ENCODE measurements at places on chromosomes 5 and 9.
A peak's percentile ranks its signal among the peaks of the same experiment; 100 is the strongest.

GRCh38 chr5:78103232-78103918 is 191.1 kb downstream of the AP3B1 start:
- DNase-seq: no peak

GRCh38 chr5:67063055-67063454 is 133.5 kb downstream of the CD180 start:
- no peak for DNase-seq

DNA sequence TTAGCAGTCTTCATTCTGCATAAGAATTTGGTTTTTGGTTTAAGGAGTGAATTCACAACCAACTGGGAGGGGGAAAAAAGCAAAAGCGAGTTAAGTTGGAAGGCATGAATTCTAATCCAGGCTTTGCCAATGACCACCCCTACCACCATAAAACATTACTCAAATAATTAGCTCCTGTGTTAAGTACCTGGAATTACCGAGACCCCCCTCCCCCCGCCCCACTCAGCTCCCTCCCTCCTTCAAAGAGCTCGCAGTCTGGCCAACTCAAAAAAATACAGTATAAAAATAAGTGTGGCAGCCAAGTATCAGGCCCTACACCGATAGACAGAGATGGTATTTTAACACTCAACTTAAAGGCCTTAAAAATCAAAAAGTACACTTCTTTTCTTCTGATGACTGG is 492 bp downstream of the ATG12 start:
- no peak for DNase-seq

- no peak for DNase-seq
Observed at GRCh38 chr5:174097486-174098185, 52.1 kb downstream of the NSG2 start.

DNA sequence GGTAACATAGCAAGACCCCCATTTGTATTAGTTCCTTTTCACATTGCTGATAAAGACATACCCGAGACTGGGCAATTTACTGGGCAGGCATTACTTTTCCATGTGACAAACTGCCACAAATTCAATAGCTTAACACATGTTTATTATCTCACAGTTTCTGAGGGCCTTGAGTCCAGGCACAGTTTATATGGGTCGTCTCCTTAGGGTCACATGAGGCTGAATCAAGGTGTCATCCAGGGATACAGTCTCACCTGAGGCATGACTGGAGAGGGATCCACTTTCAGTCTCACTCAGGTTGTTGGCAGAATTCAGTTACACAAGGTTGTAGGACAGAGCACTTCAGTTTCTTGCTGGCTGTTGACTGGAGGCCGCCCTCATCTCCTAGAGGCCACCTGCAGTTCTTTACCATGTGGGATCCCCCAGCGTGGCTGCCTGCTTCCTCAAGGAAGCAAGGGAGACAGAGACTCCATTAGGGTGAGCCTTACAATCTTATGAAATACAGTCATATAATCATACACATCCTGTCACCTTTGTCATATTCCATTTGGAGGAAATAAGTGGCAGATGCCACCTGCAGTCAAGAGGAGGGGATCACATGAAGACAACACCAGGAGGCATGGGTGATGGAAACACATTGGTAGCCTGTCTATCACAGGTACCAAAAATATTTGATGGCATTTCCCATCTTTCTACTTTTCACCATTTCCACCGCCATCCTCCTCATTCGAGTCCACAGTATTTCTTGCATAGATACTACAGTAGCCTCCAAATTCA is 15.1 kb upstream of the ERAP1 start:
- DNase-seq: no peak

GRCh38 chr5:178126556-178126955 is 4.3 kb upstream of the RMND5B start:
- no peak for DNase-seq

DNA sequence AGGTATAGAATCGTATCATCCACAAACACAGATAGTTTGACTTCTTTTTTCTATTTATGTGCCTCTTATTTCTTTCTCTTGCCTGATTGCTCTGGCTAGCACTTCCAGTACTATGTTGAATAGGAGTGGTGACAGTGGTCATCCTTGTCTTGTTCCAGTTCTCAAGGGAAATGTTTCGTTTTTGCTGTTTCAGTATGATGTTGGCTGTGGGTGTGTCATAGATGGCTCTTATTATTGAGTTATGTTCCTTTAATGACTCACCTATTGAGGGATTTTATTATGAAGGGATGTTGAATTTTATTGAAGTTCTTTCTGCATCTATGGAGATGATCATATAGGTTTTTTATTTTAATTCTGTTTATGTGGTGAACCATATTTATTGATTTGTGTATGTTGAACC is 70.3 kb downstream of the ENC1 start:
- no peak for DNase-seq

DNA sequence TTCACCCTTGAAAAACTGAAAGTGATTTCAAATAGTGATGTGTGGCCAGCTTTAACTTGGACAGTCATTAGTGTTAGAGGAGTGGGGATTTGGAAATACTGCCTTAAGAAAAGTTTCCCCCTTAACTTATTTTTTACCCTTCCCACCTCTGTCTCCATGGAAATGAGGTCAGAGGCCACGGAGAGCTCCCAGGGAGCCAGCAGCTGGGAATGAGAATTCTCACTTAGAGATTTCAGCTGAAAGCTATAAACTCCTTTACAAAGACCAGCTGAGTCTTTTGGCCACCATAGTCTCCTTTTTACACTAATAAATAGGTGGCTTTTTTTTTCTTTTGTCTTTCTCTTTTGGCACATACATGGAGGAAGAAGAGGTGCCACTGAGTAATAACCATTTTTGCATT is 45.7 kb upstream of the PIK3R1 start:
- DNase-seq: peak; percentile 44

DNA sequence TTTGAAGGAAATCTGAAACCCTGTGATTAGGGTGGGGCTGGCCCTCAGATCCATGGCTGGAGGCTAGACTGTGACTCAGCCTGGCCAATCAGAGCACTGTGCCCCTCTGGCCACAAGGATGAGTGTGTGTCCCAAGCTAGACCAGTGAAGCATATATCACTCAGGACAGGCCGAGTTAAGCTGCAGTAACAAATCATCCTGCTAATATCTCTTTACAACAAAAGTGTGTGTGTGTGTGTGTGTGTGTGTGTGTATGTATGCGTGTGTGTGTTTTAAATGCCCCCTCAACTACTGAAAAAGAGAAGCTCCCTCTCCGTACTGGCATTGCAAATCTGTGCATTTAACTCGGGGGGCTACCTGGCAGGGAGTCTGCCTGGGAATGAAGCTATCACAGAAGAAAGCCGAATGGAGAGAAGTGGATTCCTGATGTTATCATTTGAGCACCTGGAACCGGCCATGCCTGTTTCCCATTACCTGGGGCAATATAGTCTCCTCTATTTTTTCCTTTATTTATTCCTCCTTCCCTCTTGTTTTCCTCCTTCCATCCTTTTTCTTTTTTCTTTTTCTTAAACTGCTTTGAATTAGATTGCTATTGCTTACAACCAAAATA is 25.6 kb downstream of the STC2 start:
- no peak for DNase-seq

All from left ventricle myocardium superior (tissue), 1 donor.